ENCODE measurements at places on chromosomes 2 and 18. TPM values are rescaled to one million over a fixed set of nuclear protein-coding genes. Genes with fewer than 3 reads are reported as not detected.

HOXD12 gene
- not detected for total RNA-seq

PRKAG3 gene
- not detected for total RNA-seq

NCKAP5 gene
- total RNA-seq: 0.33 TPM

MOGAT1 gene
- not detected for total RNA-seq

WNT6 gene
- total RNA-seq: 1.6 TPM

CFAP221 gene
- total RNA-seq: 1.8 TPM

B3GNT7 gene
- 8.8 TPM for total RNA-seq

ATP8B1 gene
- total RNA-seq: 13.1 TPM

TMEM37 gene
- not detected for total RNA-seq

DNA sequence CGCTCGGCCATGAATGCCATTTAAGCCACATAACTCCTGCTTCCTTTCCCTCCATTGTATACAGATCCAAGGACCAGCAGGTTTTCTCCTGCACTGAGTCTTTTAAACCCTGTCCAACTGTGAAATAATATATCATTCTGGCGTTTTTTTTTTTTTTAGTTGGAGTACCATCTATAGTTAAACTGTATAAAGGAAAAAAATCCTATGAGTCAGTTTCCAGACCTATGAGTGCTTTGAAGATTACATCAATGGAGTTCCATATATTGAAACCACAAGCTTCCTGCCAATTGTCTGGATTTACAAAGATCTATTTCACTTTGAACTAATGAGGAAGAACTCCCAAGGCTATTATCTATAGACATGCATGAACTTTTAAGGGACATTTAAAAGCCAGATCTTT lies 2.4 kb upstream of the MALT1 start:
- DNase-seq: peak; percentile 44

DNA sequence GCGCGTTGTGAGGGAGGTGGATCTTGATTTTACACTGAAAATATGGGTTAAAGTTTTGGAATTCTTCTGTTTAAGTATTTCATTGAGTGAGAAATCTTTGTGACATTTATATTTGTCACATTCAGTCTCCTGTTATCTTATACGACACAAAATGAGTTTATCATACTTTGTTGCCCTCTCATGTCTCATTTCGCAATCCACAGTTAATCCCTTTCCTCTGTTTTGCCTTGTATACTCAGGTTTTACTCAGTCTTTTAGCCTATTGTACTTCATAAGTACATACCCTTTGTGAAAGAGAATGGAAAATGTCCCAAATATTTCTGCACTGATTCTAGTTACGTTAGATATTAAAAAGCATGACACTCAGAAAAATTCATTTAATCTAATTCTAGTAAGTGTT lies 142.7 kb downstream of the ATP9B start:
- DNase-seq: no peak

DNA sequence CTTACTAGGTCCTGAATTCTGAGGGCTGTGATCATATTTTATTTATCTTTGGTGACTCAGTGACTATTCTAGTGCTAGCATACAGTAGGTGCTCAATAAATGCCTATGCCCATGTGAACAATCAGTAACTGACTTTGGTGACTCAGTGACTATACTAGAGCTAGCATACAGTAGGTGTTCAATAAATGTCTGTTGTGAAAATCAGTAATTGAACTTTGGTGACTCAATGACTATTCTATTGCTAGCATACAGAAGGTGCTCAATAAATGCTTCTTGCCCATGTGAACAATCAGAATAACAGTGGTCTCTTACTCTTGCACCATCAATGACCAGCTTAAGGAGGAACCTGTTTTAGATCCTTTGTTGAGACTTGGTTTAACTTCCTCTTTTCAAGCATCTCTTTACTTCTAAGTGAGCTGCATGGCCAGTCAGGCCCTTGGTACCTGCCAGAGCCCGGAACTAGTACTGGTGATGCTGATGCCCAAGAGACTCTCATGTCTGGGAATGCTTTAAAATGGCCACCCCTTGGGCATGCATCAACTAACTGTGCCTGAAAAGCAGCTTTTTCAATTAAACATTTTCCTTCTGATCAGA lies 214.9 kb upstream of the SPRED2 start:
- no peak for DNase-seq

DNA sequence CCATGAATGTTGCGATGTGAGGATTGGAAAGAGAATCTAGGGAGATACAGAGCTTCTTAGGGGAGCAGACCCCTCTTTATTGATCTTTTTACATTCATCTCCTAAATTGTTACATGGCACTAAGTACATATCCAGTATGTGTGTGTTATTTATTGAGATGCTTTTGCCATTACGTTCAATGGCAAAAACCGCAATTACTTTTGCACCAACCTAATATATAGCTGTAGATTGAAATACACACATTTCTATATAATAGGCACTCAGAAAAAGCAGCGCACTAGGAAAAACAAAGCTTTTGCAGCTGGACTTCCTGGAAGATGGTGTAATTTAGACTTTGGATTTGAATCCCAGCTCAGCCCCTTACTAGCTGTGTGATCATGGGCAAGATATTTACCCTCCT lies 849.4 kb downstream of the SLC4A3 start:
- DNase-seq: no peak

DNA sequence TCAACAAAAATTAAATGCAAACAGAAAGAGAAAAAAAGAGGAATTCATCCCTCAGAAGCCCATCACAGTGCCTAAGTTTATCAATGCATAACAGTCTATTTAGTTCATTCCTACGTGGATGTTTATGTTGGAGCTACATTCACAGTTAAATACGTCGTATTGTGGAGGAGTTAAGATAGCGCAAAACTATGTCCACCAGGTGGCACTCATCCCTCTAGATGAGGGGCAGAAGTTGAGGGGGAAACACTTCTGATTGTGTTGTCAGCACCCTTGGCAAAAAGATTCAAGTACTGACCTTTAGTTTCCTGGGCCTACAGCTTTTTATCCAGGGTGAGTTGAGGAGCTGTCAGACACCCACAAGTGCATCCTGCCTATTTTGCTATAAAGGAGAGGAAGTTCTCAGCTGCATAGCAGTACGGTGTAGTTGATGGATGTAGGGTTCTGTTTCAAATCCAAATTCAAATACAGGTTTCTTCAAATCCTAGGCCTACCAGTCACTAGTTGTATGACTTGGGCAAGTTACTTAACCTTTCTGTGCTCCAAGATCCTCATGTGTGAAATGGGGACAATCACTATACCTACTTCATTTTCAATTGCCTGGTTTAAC lies 26.8 kb upstream of the MYO1B start:
- no peak for DNase-seq

- peak; percentile 43 for DNase-seq
Measured at GRCh38 chr2:71455741-71456569, 2.6 kb downstream of the DYSF start.

DNA sequence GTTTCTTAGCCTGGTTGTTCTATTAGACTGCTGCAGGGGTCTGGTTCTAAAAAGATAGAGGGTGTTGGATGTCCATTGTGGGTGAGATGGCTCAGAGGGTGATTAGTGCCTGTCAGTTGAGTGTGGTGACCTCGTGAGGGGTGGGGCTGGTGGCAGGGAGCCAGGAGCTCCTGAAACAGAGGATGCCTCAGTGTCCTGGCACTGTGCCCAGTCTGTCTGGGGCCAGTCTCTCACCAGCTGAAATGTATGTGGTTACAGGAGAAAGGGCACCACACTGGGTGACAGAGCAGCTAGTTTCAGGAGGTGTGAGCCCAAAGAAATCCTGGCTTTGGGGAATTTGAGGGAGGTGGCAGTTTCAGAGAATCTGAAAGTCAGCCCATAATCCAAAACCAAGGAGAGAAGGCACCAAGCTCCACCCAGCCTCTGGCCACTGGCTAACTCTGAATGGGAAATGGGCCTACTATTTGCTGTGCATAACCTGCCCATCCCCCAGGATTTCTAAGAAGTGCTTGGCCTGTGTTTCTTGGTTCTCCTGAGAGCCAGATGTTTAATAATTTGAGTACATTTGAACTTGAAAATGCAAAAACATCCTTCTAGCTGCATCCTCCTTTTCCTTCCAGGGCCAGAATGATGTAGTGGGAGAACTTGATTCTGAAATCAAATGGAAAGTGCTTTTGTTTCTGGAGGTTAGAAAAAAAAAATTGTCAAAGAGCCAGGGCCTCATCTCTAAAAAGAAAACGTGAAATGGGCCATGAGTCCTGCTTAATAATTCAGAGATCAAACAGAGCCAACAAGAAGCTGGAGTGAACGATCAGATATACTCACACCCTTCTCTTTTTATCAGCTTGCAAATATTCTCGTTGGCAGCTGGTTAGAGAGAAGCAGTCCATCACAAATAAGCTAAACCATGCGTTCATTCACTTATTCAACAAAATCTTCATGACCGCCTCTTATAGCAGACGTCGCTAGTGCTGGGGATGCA lies 92.3 kb downstream of the B3GNT2 start:
- peak; percentile 71 for DNase-seq

DNA sequence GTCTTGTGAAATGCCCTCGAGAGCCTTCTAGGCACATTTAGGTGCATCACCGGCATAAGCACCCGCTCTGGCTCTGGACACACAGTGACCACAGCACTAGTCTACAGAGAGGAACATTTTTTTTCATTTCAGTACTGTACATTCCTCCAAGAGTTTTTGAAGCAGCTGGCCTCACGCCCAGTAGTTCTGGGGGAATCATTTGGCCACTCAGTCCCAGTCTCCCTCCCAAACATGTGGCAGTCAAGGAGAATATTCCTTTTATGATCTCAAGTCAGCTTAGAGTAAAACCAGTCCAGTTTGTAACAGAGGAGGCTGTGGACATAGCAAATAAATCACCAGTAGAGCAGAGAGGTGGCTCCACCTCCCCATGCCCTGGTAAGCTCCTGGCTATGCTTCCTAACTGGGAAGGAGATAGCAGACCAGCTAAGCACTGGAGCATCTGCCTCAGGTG lies 48.1 kb downstream of the KCNE4 start:
- no peak for DNase-seq

GRCh38 chr2:240996161-240996833 lies 2.1 kb upstream of the SNED1 start:
- no peak for DNase-seq

- DNase-seq: no peak
Measured at GRCh38 chr18:79601234-79601633, 78.4 kb upstream of the CTDP1 start.

- no peak for DNase-seq
Measured at GRCh38 chr2:101330253-101330933, 21.9 kb upstream of the RNF149 start.

DNA sequence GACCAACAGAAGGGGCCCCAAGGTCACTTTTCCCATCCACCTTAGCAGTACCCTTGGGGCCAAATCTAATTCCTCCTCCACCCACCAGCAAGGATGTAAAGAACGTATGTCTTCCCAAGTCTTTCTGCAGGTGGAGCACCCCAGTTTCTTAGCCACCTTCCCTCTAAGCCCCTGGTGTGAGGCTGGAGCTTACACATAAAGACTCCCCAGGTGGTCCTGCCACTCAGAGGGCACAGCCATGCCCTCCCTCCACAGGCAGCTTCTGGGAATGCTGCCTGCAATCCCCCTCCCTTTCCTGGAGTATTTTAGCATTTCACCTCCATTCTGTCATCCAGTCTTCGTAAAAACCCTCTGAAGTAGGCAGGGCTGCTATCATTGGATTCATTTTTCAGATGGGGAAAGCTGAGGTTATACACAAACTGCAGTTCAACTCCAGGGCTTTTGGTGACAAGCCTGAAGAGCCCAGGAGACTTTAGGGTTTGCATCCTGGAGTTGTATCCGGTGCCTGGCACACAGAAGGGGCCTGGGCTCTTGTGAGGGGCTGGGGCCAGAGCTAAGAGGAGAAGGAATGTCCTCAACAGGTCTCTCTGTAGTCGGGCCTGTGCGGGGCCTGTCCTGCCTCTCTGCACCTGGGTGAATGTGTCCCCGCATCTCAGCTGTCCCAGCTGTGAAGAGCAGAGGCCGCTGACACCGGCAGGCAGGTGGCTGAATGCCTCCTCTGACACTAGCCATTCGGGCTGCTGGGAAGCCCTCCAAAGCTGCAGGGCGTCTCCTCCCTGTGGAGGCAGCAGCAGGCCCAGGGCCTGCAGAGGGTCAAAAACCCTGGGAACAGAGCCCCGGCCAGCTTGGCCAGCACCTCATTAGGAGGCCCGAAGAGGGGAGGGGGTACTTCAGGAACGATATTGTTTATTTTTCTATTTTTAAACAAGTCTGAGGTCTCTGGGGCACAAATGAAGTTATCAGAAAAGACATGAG lies 27.6 kb downstream of the CIB4 start:
- DNase-seq: no peak

GRCh38 chr2:143402451-143402850 lies 273.2 kb downstream of the ARHGAP15 start:
- DNase-seq: no peak

DNA sequence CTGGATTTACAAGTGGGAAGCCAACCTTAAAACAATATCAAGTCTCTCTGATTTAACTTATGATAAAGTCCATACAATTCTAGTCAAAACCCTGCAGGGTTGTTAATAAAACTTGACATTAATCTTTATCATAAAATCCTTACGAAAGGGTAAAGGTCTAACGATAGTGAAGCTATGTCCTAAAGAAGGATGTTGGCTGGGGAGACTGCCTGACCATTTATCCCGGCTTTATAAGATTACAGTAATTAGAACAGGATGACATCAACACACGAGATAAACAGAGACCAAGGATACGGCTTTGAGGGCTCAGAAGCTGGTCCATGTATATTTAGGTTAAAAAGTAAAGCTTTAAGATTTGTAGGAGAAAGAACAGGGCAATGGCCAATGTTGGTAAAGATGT lies 189.0 kb upstream of the COPS8 start:
- no peak for DNase-seq

DNA sequence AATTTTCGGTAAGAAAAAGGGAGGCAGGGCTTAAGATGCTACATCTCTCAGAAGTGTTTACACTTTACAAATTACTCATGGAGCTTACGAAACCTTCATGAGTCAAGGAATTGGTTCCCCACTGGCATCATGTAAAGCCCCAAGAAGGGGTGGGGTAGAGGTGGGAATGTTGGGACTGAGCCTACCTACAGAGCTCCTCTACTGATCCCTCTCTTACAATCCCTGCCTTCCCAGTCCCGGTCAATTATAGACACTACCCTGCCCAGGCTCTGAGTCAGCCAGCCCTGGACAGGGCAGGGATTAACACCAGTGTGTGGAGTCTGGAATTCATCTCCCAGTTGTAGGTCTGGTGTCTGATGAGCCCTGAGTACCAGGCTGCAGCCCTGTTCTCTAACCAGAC lies 248.9 kb downstream of the PAX3 start:
- DNase-seq: no peak

DNA sequence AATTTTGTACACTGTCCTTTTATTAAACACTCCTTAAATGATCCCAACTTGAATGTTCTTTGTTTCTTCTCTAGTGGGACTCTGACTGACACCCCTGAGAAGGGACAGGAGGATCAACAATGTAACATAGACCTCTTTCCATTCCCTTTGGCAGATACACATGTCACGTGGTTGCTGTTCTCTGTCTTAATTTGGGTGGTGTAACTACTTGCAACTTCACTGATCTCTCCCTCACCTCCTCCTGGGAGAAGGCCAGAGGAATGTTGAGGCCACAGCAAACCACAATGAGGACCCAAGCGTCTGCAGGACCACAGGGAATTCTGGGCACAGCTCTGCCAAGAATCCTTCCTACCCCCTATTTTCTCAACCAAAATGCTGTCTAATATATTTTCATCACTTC lies 205.6 kb downstream of the RTP5 start:
- no peak for DNase-seq

GRCh38 chr18:6069103-6069502 lies 173.8 kb upstream of the TMEM200C start:
- DNase-seq: no peak

All from kidney epithelial cell (primary cell).